ENCODE measurements at places on chromosomes 1 and 21.

DNA sequence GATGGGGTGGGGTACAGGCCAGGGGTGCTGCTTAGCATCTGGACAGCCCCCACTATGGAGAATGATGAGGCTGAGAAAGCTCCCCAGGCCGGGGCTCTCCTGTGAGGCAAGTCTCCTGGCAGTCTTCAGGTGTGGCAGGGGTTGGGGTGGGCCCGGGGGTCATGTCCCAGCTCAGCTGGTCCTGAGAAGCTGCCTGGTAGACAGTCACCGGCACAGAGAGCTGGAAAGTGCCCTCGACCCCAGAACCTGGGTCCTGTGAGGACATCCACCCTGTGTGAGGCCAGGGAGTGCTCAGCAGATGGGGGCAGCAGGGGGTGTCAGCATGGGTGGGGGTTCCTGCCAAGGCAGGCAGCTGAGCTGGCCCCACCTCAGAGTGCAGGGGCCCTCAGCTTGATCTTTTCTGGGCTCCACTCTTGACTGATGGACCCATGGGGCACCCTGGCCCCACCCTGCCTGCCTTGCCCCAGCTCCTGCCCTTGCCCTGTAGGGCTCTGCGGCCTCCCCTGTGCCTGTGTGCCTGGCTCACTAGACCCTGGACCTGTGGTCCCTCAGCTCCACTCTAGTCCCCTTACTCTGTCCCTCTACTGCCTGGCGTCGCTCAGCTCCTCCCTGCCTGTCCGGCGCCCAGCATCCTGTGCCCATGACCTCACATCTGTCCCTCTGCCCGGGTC lies 5.8 kb downstream of the IBA57 start:
- DNase-seq: no peak

DNA sequence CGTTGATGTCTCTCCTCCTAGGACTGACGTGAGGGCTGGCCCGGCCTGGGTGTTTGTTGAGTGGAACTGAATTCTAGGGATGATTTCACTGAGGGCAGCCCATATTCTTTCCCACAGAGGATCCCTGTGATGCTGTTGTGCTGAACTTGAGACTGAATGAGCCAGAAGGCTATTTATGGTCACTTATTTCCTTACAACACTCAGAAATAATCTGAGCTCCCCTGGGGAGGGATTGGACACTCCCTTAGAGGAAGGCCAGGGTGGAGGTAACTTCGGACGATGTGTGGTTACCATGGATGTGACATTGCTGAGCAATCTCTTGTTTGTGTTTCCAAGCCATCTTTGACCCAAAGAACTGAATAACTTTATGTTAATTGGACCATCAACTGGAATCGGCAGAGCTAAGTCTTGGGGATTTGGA lies 5.1 kb upstream of the TMCO4 start:
- no peak for DNase-seq

GRCh38 chr1:6353955-6354658 lies 39.5 kb downstream of the ACOT7 start:
- DNase-seq: no peak

- DNase-seq: no peak
Measured at GRCh38 chr1:26282401-26282918, 2.6 kb downstream of the SH3BGRL3 start.

DNA sequence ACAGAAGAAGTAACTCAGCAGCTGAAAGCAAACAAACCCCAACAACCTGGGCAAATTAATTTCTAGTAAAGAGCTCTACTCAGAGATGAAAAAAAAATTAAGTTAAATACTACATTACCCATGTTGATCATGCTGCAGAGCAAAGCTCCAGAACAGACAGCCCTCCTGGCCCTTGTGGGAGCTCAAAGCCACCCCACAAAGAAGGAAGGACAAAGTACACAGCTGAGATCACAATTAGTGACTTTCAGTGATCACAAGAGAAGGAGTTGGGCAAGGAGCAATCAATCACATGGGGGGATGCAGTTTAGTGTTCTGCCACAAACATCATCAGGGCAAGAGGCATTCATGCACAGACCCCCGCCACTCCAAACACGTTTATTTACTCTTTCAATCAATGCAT lies 114.2 kb downstream of the DAB1 start:
- DNase-seq: no peak

GRCh38 chr1:162222014-162222413 lies 152.5 kb downstream of the NOS1AP start:
- no peak for DNase-seq

GRCh38 chr21:34187935-34188334 lies 114.6 kb downstream of the MRPS6 start:
- no peak for DNase-seq

DNA sequence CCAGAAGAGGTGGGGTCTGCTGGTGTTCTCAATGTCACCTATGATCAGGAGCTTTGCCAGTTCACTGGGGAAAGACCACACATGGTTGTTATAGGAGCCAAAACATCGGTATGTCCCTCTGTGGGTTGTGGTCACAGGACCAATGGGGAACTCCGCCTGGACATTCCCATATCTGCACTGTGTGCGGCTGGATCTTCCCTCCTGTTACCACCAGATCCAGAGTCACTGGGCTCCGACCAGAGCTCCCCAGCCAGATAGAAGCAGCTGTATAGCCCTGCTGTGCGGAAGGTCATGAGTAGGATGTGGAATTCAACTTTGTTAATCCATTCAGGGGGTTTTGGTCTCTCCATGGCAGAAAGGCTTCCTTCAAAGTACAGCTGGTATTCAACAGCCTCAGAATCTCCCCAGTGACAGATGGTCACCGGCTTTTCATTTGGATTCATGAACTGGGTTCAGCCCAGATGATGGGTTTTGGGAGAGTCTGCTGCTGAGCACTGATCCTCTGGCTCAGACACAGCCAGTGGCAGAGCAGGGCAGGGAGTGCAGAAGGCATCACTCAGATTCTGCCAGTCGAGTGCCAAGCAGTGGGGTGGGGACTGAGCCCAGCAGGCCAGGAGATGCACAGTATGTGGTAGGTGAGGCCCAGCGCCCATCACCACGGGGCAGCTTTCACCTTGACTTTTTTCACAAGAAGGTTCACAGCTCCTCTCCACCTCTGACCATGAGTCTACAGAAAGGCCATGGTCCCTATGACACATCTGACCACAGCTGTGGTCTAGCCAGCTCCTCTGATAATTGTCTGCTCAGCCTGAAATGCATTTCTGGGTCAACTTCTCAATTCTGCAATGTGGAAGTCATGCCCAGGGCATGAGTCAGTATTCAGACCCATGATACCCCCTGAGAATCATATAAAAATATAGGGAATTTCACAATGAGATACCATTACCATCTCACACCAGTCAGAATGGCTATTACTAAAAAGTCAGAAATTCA lies 2.9 kb upstream of the SHCBP1L start:
- DNase-seq: no peak

- no peak for DNase-seq
Measured at GRCh38 chr1:72845381-72845780, 563.0 kb upstream of the NEGR1 start.

DNA sequence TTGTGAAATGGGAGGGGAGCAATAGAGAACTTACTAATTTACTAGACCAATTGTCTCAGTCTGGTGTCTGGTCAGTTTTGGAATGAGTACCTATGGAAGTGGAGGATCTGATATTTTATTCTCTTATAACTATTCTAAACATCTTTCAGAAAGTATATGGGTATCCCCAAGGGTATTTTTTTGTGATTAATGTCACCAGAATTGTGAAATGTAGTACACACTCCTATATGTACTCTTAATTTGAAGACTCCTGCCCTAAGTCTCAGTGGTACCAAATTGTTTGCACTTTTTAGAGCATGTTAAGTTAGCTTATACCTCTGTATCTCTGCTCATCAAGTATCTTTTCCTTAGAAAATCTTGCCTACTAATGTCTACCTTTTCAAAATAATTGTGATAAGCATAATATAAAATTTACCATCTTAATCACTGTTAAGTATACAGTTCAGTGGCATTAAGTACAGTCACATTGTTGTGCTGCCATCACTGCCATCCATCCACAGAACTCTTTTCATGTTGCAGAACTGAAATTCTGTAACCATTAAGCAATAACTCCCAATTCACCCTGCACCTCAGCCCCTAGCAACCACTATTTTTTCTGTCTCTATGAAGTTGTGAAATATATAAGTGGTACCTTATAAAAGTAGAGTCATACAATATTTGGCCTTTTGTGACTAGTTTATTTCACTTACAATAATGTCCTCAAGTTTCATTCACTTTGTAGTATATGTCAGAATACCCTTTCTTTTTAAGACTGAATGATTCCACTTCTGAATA lies 40.5 kb downstream of the SLC30A7 start:
- peak; percentile 4 for DNase-seq

GRCh38 chr21:27047658-27048314 lies 80.9 kb upstream of the ADAMTS5 start:
- no peak for DNase-seq

DNA sequence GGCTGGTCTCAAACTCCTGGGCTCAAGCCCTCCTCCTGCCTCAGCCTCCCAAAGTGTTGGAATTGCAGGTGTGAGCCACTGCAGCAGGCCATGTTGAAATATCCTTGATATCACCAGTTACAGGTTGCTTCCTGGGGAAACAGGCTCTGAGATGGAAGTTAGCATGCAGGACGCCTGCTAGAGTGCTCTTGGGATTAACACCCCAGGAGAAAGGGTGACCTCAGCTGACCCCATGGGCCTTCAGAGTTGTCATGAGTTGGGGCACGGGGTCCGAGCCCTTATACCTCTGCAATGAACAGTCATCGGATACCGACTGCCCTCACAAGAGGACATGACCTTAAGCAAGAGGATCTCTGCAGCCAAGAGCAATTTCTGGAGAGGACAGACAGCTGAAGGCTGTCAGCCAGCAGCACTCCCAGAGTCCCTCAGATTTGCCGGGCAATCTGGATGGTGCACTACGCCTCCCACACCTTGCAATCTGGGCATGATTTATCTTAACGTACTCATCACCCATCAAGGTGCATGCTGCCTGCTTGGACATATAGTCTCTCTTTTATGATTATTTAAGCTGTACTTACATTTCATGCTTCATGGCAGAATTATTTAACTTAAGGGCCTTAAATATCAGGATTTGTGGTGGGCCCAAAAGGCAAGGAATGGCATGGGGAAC lies 134.6 kb downstream of the ADSS2 start:
- no peak for DNase-seq

GRCh38 chr1:105678334-105678733 lies 1378.1 kb upstream of the PRMT6 start:
- DNase-seq: no peak

GRCh38 chr1:45348020-45348419 lies 7.8 kb upstream of the MUTYH start:
- DNase-seq: no peak

GRCh38 chr1:21497466-21498061 lies 11.7 kb upstream of the ALPL start:
- DNase-seq: no peak

- no peak for DNase-seq
Measured at GRCh38 chr21:33231526-33231925, 1.8 kb downstream of the IFNAR2 start.

GRCh38 chr1:25609921-25610320 lies 6.7 kb upstream of the MAN1C1 start:
- no peak for DNase-seq

DNA sequence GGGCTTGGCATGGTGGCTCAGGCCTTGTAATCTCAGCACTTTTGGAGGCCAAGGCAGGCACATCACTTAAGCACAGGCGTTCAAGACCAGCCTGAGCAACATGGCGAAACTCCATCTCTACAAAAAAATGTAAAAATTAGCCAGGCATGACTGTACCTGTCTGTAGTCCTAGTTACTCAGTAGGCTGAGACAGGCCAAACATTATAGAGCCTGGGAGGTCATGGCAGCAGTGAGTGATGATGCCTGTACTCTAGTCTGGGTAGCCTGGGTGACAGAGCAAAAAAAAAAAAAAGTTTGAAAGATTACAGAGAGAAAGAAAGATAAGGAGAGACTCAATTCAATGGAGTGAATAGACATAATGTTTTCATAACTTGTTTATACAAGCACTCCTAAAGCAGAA lies 556.5 kb upstream of the BRINP3 start:
- no peak for DNase-seq

DNA sequence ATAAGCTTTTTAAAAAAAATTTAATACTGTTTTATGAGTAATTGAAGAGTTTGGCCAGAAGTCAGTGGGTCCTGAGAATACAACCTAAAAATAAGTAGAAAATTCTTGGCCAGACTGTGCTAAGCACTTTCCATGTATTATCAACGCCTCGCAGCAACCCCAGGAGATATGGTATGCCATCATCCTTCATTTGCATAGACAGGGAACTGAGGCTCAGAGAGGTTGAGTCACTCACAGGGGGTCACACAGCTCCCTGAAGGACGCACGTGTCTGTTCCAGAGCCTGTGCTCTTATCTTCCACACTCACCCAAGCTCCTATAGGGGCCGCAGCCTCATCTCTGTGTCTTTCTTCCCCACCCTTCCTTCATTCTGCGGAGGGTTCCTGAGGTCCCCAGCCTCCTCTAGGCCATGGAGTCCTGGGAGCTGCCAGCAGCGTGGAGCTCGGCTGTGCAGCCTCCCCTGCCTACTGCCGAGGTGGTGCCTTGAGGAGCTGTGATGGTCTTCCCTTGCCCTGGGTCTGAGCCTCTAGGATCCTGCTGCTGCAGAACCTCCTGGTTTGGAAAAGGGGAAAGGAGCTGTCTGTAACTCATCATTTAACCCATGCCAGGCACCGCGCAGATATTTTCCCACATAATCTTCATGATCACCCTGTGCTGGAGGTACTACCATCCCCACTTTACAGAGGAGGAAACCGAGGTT lies 30.3 kb upstream of the ECE1 start:
- no peak for DNase-seq

GRCh38 chr1:246343251-246343650 lies 163.8 kb downstream of the SMYD3 start:
- DNase-seq: no peak

Measured in SIG-M5 (cell line).